ENCODE measurements at places on chromosomes 12 and 14.
A peak's percentile ranks its signal among the peaks of the same experiment; 100 is the strongest.

DNA sequence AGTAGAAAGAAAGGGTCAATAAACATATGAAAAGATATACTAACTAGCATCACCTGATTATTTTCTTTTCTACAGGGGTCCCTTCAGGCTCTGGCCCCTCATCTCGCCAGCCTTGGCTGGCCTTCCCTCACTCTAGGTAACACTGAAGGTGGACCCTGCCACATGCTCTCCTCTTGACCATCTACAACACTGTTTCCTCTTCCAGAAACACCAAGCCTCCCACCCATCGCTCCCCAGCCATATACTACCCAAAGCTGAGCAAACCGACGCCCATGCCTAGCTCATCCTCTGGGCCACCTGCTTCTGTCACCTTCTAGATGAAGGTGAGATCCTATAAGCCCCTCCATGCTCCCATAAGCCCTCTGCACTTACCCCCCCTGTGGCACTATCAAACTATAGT, 14.8 kb downstream of the ANAPC5 start:
- no peak for DNase-seq

DNA sequence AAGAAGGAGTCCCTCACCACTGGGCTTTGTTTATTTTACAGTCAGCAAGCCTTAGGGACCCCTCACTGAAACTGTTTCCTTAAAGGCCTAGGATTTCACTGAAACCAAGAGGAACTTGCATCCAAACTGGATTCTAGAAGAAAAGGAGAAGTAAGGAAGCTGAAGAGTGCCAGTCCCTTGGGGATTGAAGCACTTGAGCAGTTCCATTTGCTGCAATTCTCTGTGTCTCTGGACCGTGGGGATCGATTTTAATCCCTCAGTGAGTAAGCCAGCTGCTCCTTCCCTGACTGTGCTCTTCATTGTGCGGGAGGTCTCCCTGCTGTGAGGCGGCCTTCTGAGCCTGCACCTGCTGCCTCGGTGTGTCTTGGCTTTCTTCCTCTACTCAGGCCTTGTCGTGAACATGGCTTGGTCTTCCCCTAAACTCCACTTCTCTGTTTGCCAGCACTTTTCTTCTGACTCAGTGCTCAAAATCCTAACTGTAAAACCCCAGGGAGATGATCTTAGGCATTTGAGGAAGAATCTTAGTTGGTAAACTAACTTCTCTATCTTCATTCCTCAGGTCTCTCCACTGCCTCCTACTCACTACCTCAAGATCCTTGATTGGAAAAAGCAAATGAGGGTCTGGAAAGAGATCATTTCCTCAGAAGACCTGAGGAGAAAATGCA, 132.6 kb downstream of the SLC38A6 start:
- no peak for DNase-seq

DNA sequence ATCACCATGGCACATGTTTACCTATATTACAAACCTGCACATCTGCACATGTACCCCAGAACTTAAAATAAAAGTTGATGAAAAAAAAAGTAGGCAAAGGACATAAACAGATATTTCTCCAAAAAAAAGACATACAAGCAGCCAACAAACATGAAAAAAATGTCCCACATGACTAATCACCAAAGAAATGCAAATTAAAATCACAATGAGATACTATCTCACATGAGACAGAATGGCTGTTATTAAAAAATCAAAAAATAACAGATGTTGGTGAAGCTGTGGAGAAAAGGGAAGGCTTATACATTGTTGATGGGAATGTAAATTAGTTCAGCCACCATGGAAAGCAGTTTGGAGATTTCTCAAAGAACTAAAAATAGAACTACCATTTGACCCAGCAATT, 68.0 kb upstream of the FAR2 start:
- DNase-seq, result no peak

GRCh38 chr14:76257842-76258397, 106.2 kb downstream of the GPATCH2L start:
- no peak for DNase-seq

GRCh38 chr12:116735951-116736599, 1.8 kb downstream of the SPRING1 start:
- no peak for DNase-seq

- DNase-seq, result no peak
These were observed 144.3 kb downstream of the CHST11 start for GRCh38 chr12:104600790-104601739.

- DNase-seq, result no peak
These were observed 81.5 kb downstream of the GALNT9 start for GRCh38 chr12:132247718-132248452.

- DNase-seq, result no peak
These were observed 694.3 kb upstream of the MGAT4C start for GRCh38 chr12:86950444-86950843.

- DNase-seq, result peak; percentile 14
These were observed 295.9 kb upstream of the ATP2B1 start for GRCh38 chr12:90004319-90005074.

DNA sequence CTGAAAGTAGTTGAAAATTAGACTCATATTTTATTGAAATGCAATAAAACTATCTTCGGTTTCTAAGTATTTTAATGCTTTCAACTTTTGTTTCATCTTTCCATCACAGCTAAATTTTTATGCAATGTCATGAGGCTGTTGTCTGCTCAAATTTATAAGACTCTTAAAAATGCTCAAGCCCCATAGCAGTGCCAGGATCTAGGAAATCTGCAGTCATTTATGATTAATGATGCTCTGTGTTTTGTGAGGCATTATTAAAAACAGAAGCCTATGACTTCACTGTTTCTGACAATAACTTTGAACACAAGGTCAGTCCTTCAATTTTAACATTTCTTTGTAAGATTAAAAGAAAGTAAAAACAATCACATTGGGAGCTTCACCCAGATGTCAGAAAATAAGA, 112.5 kb downstream of the ALX1 start:
- DNase-seq, result no peak

DNA sequence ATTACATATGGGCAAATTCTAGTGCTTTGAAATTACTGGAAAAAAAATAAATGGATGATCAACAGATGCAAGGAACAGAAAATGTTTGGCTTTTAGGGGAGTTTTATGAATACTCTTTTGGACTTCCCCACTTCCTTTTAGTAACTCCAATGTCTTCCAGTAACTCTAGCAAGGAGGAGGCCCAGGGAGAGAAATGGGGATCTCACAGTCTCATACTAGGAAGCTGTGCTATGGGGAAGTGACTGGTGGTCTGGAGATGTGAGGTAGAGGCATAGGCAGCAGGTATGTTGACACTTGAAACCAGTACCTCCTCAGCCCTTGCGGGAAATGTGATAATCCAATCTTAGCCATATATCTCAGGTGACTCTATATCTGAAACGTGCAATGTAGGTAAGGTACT, 68.1 kb downstream of the CRADD start:
- DNase-seq, result no peak

DNA sequence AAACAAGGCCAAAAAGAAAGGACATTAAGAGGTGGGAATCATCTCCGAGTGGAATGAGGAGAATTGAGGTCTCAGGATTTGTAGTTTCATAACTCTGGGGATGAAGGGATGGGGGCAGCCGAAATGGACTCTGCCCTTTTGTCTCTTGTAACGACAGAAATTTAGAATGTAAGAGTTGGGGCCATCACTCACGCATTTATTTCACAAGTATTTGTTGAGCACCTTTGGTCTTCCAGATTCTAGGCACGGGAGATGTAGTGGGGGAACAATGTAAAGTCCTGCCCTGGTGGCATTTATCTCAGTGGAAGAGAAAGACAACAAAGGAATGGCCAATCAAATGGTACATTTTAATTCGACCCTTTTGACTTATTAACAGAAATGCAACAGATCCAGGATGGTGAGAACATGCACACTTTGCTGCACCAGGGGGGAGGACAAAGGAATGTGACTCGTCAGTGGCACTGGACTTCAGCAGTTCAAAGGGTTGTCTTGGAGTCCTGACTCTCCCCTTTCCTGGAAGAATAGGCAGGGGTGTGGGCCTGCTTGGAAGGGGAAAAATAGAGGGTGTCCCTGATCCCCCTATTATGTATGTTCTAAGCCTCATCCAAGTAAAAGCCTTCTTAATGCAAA, 102.0 kb downstream of the TMEM30B start:
- DNase-seq, result no peak

DNA sequence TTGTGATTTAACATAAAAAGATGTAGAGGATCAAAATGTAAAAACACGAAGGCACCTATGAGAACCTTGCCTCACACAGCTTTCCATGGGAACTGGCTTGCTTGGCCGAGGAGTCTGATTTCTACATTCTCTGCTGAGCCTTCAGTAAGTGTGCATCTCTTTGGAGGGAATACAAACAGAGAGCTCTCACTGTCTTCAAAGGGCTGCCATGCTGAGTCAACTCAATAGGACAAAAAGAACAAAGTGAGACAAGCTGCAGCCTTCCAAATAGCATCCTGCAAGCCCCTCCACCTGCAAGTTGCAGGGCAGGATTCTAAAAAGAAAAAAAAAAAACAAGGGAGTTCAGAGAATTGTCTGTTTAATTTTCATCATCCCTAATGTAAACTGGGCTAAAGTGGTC, 411.9 kb downstream of the NELL2 start:
- no peak for DNase-seq

DNA sequence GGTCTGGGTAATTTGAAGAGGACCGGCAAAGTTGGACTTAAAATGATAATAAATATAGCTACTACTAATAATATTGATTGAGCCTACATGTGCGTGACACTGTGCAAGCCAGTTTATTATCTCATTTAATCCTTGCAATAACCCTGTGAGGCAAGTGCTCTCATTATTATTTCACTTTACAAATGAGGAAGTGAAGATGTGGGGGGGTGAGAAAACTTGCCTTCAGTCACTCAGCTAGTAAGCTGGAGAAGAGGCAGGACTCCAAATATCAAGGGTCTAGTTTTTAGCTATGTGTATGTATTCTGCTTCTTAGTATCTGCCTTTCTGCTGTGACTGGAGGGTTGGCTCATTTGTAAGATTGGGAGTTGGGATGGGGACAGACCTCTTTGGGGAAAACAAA, 39.2 kb downstream of the NPAS3 start:
- DNase-seq, result no peak

DNA sequence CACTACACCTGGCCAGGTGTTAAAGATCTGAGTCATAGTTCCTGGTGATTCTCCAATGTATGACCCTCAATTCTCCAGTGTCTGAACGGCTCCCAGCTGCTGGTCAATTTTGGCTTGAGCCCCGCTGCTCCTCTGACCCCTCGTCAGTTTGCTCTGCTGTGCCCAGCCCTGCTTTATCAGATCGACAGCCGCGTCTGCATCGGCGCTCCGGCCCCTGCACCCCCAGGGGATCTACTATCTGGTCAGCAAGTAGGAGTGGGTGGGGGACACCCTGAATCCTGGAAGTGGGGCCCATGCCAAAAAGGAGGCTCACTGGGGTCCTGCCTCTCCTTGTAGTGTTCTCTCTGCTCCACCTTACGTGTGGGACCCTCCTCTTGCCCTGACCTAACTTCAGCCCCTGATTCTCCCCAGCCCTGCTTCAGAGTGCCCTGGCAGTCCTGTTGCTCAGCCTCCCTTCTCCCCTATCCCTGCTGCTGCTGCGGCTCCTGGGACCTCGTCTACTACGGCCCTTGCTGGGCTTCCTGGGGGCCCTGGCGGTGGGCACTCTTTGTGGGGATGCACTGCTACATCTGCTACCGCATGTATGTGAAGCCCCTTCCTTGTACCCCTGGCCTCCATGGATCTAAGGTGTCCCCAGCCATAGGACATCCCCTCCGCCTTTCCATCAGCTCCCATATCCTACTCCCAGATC, 5.0 kb downstream of the SLC39A5 start:
- no peak for DNase-seq

DNA sequence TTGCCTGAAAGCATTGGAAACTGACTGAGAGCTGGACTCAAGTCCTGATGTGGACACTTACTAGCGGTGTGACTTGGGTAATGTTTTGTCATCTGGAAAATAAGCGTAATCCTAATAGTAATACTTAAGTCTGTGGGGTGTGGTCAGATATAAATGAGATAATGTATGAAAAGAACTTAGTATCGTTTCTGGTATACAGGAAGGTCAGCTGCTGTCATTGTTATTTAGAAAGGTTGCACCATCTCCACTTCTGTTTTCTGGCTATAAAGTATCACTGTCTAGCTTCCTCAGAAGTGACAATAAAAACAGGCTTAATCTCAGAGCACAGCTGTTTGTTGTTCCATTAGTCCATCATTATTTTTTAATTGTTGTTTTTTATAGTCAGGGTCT, 34.1 kb upstream of the TUBA1C start:
- DNase-seq, result no peak

GRCh38 chr14:70407621-70408020, 9.3 kb downstream of the SYNJ2BP start:
- no peak for DNase-seq

GRCh38 chr12:78038986-78039385, 208.3 kb downstream of the NAV3 start:
- no peak for DNase-seq

DNA sequence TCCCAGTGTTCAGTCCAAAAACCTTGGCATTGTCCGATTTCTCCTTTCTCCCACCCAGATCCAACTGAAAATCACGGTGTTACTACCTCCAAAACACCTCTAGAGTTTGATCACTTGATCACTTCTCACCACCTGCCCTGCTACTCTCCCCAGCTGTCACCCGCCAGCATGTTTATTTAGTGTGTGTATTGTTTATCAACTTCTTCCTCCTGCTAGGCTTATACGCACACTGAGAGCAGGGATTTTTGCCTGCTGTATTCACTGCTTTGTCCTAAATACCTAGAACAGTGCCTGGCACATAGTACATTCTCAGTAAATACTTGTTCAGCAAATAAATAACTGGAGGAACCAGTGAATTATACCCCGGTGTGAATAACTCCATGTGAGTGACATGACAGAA, 5.0 kb downstream of the BDKRB1 start:
- no peak for DNase-seq

DNA sequence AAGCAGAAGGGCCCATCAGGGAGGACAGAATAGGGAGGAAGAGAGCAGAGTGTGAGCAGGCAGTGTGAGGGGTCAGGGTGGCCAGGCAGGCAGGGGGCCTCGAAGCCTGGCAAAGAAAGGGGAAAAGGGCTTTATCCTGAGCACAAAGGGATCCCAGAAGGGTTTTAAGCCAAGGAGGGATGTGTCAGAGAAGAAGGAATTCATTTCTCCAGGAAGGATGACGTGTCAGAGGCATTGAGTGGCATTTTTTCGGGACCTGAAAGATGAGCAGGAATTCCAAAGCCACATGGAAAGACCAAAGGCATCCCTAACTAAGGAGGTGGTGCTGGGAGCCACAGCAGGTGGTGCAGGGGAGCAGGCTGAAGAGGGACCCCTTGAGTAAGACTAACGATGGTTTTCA, 132.1 kb downstream of the DICER1 start:
- DNase-seq, result no peak

GRCh38 chr12:114480337-114481199, 74.6 kb upstream of the TBX5 start:
- DNase-seq, result no peak

- no peak for DNase-seq
These were observed 107.4 kb upstream of the NAV3 start for GRCh38 chr12:77723308-77723707.

GRCh38 chr12:67811437-67812361, 163.2 kb downstream of the DYRK2 start:
- no peak for DNase-seq

GRCh38 chr12:124025661-124026060, 52.6 kb downstream of the ZNF664 start:
- DNase-seq, result no peak
